ENCODE measurements at places on chromosomes 11 and 22.

DNA sequence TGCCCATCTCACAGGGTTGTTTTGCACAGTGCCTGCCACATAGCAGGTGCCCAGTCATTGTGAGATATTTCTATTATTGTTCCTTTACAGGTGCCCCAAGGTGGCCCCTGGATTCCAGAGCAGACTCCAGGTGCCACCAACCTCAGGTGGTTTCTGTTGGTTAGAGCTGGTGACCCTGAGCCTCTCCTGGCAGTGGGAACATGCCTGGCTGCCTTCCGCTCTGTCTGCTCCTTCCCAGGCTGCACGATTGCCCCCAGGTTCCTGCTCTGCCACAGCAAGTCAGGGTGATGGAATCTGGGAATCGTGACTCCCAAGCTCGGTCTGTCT, 12.6 kb upstream of the OMP start:
- no peak for DNase-seq

GRCh38 chr11:93133488-93134109, 64.2 kb downstream of the SLC36A4 start:
- DNase-seq, result no peak

- DNase-seq, result peak; percentile 96
Measured at GRCh38 chr11:122696662-122697061, 41.1 kb downstream of the UBASH3B start.

- DNase-seq, result peak; percentile 77
Measured at GRCh38 chr11:57345555-57346211, 7.5 kb downstream of the P2RX3 start.

GRCh38 chr11:396948-397548, 3.0 kb downstream of the PKP3 start:
- no peak for DNase-seq

DNA sequence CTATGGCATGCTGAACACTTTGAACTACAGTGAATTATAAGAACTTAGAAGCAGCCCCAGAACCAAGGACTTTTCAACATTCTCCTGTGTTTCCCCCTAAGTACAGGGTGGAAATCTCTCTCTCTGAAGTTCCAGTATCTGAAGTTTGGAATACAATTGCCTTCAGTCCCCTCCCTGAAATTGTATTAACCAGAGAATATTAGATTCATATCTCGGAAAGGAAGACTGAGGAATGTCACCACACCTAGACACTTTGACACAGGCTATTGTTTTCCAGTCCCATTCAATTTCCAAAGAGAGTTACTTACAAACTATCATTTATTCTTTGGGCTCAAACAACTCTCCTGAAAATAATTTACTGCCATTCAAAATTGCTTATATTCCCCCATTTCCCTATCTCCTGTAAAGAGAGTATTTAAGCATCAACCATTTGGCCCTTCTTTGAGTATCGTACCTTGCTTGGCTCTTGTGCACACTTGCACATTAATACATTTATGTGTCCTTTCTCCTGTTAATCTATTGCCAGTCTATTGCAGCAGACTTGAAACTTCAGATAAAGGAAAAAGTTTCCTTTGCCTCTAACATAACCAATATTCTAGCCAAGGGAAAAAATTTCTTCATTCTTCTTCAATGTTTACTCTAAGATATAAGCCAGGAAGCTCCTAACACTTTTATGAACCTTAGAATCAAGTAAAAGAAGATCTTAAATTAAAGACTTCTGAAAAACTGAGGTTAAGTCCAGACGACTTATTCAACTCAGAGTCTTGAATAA, 402.4 kb upstream of the DDI1 start:
- no peak for DNase-seq

- DNase-seq, result no peak
Measured at GRCh38 chr22:30513462-30513861, 8.0 kb upstream of the SEC14L4 start.

DNA sequence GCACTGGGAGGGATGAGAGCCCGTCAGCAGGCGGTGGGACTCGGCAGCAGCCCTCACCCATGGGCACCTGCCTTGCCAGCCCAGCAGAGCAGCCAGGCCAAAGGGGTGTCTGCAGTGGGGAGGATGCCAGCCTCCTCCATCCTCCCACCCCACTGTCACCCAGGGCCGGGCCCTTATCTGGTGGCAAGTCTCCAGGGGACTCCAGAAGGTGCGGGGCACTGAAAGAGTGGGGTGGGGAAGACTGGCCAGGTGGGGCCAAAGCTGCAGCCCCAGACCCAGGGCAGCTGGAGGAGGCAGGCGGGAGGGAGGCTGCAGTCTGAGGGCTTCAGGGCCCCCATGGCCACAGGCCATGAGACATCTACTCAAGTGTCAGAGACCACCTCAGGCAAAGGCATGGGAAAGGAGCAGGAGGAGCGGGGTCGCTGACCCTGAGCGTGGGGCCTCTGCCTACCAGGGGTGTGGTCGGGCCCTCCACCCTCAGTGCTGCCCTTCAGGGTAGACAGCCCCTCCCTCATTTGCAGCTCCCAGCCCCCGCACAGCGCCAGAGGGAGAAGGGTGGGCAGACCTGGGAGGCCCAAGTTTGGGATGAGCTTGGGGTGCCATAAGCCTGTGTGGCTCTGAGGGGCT, 3.5 kb downstream of the DGCR6L start:
- no peak for DNase-seq

DNA sequence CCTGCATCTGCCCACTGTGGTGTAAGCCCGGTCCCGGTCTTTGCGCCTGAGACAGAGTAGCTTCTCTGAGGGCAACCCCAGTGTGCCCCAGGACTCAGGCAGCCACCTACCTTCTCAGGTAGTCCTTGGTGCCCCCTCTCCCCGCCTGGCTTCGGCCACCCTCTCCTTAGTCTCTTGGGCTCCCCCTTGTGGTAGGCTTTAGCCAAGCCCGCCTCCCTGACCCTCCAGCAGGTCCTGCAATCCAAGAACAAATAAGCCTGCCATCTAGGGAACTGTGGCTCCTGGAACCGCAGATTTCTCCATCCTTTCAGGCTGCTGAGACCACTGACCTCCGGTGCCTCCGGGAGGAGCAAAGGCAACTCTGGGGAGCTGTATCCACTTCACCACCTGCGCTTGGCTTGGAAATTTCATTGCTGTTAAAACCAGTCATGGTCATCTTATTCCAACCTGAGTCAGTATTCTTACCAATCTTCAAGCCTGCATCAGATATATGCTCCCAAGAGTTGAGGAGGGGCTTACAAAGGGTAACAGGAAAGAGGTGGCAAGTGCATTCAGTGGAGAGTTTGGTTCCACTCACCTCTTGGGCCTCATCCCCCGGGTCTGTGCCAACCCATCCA, 52.8 kb upstream of the TENM4 start:
- peak; percentile 52 for DNase-seq

- DNase-seq, result peak; percentile 70
Measured at GRCh38 chr11:126307706-126308105, 3.8 kb downstream of the DCPS start.

GRCh38 chr11:118602331-118602730, 5.1 kb upstream of the PHLDB1 start:
- DNase-seq, result no peak

- DNase-seq, result no peak
Measured at GRCh38 chr11:61413496-61413895, 16.3 kb downstream of the CPSF7 start.

- DNase-seq, result no peak
Measured at GRCh38 chr11:12087075-12088004, 23.1 kb upstream of the MICAL2 start.

GRCh38 chr11:83051760-83052671, 19.7 kb downstream of the RAB30 start:
- DNase-seq, result no peak

- DNase-seq, result no peak
Measured at GRCh38 chr11:62614275-62614674, 1.2 kb downstream of the ROM1 start.

- DNase-seq, result no peak
Measured at GRCh38 chr11:43797337-43797736, 83.3 kb upstream of the ALKBH3 start.

GRCh38 chr11:128544471-128545051, 42.8 kb downstream of the ETS1 start:
- no peak for DNase-seq

GRCh38 chr22:46538814-46539160, 1.4 kb upstream of the CELSR1 start:
- no peak for DNase-seq

GRCh38 chr11:99920956-99921355, 766.1 kb upstream of the ARHGAP42 start:
- no peak for DNase-seq

GRCh38 chr22:46057246-46058090, 80.5 kb upstream of the WNT7B start:
- peak; percentile 36 for DNase-seq

GRCh38 chr22:50085211-50085972, at the start of gene MLC1:
MLC1 (minus strand) TSS chr22:50085426; CDS start chr22:50084902, 524 bp downstream.
- DNase-seq, result no peak

DNA sequence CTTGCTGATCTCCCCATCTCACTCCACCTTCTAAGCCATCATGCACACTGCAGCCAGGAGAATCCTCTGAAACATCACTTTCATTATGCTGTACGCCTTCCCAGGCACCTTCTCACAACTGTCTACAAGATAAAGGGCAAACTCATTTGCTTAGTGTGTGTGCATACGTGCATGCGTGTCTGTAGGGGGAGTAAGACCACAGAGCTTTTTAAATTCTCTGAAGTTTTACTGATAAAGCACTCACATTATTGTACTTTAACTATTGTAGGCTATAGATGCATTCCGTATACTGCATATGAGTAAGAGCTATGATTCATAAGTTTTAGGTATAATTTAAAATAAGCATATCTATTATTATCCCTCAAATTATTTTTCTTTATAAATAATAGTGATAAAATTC, 15.3 kb upstream of the ANKK1 start:
- DNase-seq, result no peak

GRCh38 chr11:113567097-113567496, 91.9 kb upstream of the DRD2 start:
- DNase-seq, result no peak

GRCh38 chr11:47414685-47415070, 6.3 kb downstream of the SLC39A13 start:
- no peak for DNase-seq

DNA sequence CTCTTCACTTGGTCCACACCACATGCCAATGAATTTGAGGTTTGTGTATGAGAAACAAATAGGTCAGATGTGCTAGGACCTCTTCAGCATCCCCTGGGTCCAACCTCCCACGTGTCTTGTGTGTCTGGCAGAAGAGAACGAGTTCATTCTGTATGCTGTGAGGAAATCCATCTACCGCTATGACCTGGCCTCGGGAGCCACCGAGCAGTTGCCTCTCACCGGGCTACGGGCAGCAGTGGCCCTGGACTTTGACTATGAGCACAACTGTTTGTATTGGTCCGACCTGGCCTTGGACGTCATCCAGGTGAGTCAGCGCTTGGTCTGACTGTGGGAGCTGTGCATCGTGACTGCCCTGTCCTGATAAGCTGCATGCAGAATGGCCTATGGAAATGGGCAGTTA, 101.0 kb upstream of the SORL1-AS1 start:
- DNase-seq, result no peak

DNA sequence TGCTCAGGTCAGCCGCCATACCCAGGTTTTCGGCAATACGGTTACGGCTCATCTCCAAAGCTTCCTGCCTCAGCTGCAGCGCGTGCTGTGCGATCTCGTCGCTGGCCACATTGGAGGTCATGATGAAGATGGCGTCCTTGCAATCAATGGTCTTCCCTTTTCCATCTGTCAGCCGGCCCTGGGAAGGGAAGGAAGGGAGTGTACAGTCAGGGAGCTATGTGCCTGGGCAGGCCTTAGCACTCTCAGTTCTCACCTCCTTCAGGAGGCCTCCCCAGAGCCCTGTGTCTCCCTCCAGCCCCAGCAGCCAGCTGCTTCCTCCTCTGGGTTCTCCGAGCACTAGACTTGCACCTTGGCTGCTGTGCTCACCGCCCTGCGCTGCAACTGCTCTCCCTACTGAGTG, 51.5 kb upstream of the PHOX2A start:
- no peak for DNase-seq

DNA sequence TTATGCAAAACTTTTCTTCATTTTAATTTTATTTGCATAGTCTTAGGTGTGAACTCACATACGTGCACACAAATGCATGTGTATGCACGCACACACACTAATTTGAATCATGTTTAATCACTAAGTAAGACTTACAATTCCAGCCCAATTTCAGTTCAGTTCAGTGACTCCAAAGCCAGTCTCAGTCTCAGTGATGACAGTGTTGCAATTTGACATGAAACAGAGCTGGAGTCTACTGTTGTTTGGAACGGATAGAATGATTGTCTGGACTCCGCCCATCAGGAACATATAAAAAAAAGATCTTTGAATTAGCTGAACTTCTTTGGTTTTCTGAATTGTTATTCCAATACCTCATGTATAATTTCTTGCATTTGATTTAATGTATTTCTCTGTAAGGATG, 14.9 kb upstream of the OR51S1 start:
- no peak for DNase-seq

- DNase-seq, result no peak
Measured at GRCh38 chr11:15198284-15198683, 83.6 kb downstream of the INSC start.

DNA sequence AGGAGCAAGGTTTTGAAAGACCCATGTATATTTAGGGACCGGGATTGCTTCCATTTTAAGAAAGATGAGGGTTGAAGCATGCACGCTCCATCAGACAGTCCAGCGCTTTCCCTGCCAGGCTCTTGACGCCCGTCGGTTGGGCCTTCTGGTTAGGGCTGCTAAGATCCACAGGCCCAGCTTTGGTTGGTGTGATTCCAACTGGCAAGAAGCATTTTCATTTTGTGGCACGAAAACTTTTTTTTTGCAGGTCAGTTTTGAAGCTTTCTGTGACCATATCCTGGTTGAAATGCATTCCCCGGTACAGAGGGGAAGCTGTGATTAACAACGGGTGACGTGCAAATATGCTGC, 34.3 kb upstream of the MPPED1 start:
- DNase-seq, result no peak

DNA sequence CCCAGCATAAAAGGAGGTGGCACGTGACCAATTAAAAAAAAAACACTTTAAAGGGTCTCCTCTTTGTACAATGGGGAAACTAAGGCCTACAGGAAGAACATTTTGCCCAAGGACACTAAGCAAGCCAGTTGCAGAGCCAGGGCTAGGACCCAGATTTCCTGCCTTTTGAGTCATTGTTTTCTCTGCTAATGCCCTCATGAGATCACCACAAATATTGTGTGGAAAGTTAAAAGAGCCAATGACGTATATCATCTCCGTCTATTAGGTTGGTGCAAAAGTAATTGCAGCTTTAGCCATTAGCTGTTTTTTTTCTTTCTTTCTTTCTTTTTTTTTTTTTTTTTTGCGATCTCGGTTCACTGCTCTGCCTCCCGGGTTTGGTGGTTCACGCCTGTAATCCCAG, 24.1 kb upstream of the LRRC32 start:
- DNase-seq, result no peak

DNA sequence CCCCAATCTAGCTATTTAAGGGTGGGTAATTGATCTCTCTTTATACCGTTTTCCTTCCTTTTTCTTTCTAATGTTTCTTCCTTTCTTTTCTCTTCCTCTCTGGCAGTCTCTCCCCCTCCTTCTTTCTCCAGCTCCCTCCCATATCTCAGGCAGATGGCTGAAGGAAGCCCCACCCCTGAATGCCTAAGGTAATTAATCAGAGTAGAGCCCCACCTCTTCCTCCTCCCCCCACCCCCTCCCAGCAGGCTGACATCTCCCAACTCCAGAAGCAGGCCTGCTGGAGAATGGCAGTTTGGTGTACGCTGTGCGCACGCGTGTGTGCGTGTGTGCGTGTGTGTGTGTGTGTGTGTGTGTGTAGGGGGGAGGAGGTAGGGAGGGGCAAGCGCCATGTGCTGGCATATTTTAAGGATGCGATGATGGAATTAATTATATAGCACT, 122.6 kb downstream of the APOL5 start:
- peak; percentile 74 for DNase-seq

All from OCI-LY7 (cell line).